ENCODE measurements at places on chromosomes 6 and 20. TPM values are rescaled to one million over a fixed set of nuclear protein-coding genes. Genes with fewer than 3 reads are reported as not detected.

Gene TMEM74B
- total RNA-seq = not detected

Gene TRIM40
- total RNA-seq = 1.4 TPM

Gene ID4
- total RNA-seq = not detected

Gene CGA
- not detected for total RNA-seq

Gene PTGIS
- total RNA-seq = under 0.01 TPM

Gene SLC17A4
- not detected for total RNA-seq

Gene ROS1
- total RNA-seq = not detected

Gene VWA7
- total RNA-seq = 0.31 TPM

Gene KHDC1L
- total RNA-seq = not detected

Gene E2F3
- 11.1 TPM for total RNA-seq

Gene SDC4
- 17.1 TPM for total RNA-seq

Gene OR2H2
- total RNA-seq = under 0.01 TPM

Gene TSPO2
- not detected for total RNA-seq

Measured in mononuclear cell (primary cell).